ENCODE measurements at places on chromosomes 12 and 14. TPM values are rescaled to one million over a fixed set of nuclear protein-coding genes. Genes with fewer than 3 reads are reported as not detected.

DNA sequence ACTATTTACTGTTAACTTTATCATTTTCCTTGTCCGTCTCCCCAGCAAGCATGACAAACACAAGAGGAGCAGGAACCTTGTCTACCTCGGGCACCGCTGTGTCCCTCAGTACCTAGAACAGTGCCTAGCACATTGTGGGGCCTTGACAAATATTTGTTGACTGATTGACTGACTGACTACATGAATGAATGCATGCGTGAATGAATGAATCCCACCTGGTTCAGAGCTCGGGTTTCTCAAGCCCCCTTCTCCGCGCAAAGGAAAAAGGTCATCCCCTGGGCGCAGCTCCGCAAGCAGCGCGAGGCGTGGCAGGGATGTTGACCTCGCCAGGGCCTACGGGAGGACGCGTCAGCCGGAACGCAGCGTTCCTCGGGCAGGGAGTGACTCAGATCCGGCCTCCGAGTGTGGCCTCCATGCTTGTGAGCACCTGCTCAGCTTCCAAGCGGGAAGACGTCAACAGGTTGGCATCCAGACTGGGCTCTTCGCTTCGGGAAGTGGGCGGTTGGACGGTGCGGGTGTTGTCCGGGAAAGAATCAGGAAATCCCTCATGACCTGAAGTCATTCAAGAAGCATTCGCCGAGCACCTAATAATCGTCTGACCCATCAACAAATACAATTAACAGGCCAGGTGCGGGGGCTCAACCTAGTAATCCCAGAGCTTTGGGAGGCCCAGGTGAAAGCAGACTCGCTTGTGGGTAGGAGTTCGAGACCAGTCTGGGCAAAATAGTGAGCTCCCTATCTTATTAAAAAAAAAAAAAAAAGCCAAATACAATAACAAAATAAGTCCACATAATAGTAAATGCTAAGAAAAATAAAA lies 13.9 kb upstream of the UBC start:
- DNase-seq: peak; percentile 94

TAS2R43 gene
- 1.3 TPM for total RNA-seq

DNA sequence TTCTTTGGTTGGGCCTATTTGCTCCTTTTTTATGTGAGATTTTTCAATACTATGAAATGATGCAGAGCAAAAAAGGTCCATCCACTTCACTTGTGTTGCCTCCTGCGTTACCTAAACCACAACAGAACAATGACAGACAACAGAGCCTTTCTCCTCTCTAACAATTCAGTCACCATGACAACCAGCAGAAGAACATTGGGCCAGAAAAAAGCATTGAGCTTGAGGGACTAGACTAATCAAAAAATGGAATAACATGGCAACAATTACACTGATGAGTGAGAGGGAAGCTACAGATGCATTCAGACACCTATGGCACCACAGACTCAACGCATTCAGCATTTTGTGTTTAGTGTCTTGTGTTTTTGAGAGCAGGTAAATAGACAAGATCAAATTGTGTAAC lies 44.6 kb upstream of the PTCSC3 start:
- DNase-seq: no peak

GRCh38 chr12:41907021-41907420 lies 237.7 kb downstream of the GXYLT1 start:
- no peak for DNase-seq

GRCh38 chr12:18907728-18908127 lies 169.8 kb downstream of the CAPZA3 start:
- no peak for DNase-seq

DNA sequence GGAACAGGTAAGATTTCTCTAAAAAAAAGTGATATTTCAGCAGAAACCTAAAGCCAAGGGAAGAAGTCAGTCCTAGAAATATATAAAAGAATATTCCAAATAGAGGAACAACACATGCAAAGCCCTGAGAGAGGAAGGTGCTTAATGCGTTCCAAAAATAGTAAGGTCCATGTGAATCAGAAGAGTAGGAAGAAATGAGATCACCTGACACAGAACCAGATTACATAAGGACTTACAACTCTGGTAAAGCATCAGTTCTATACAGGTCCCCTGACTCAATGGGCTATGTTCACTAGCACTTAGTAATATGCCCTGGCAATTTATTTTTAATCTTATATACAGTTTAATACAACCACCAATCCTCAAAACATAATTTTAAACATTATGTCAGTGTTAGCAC lies 30.0 kb downstream of the SENP1 start:
- no peak for DNase-seq

GPN3 gene
- total RNA-seq: 23.4 TPM

DTX1 gene
- 4.5 TPM for total RNA-seq

DNA sequence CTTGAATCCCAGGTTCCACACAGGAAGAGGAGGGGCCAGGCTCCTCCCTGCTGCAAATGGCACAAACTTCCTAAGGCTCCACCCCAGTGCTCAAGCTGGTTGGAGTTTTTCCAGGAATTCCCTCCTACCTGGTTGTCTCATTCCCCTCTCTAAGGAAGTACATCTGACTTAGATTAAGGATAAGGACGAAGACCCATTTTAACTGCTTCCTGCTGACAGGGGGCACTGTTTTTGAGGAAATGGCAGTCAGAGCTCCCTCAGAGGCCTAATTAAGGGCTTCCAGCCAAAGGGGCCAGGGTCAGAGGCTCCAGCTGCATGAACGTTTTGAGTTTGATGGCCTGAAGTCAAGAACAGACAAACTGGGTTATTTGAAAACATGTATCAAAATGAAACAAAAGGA lies 1084.7 kb downstream of the SLC6A15 start:
- DNase-seq: no peak

ZNF839 gene
- 5.0 TPM for total RNA-seq

DNA sequence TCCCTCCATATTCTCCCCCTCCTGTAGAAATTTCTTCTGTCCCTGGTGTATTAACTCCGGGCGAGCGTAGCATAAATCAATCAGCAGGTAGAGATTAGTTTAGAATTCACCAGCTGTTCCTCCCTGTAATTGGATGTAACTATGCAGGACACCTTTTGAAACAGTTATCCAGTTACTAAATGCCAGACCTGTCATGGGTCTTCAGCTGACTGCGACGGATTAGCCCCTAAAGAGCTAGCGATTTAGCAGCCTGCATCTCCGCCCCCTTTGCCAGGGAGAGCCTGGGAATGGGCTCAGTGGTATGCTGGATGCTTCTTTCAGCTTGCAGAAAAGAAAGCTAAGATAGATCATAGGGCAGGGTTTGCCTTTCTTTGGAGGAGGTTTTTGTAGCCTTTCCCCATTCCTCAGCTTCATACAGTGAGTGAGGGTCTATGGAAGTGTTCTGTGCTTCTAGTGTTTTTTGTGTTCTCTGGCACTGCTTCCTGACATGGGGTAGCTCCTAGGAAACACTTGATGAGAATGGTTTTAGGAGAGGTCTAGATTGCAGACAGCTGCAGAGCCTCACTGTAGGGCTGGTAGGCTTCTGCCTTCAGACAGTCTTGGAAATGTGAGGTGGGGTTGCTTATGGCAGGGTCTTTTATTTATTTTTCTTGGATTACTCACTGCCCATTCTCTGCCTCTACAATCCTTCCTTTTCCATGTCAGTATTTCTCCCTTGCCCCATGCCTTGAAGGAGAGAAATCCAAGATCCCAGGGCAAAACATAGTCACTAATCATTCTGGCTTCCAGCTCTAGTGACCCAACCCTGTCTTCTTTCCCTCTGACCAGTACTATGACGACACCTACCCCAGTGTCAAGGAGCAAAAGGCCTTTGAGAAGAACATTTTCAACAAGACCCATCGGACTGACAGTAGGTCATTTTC lies 16.7 kb downstream of the COPZ1 start:
- no peak for DNase-seq

DNA sequence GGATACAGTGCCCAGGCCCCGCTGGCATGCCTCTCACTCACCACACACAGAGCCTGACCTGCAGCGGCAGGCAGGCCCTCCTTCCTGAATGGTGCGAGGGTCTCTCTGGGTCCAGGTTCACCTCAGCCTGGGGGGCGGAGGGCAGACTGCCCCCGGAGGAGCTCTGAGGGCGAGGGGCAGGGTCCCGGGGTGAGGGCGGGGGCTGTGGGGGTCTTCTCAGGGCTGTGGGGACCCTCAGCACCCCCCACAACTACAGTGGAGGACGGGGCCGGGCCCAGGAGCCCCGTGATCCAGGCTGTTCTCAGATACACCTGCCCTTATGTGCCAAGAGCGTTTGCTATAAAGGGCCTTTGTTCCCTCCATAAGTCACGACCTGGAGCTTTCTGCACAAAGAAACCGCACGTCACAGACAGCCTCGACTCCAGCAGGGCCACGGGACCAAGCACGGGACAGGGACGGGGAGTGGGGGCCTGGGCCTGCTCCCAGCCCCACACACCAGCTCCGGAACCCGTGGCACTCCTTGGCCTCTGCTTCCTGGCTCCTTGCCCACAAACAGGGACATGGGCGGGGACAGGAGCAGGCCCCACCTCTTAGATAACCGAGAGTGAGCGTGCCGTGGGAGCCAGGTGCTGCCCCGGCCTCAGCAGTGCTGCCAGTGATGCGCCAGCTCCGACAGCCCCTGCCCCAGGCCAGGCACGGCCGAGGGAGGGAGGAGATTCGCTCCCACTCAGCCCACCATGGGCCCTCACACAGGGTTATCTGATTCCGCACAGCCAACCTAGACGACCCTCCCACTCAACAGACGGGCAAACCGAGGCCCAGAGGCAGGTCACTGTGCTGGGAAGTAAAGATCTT lies 101.9 kb downstream of the RFLNA start:
- DNase-seq: no peak

ZBTB39 gene
- 4.8 TPM for total RNA-seq

DNA sequence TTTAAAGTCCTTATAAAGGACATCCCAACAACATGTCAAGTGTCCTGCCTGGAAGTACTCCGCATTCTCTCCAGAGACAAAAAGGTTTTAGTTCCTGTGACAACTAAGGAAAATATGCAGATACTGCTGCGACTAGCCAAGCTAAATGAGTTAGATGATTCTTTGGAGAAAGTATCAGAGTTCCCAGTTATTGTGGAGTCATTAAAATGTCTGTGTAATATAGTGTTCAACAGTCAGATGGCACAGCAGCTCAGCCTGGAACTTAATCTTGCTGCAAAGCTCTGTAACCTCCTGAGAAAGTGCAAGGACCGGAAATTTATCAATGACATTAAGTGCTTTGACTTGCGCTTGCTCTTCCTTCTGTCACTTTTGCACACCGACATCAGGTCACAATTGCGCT lies 40.2 kb downstream of the RIC8B start:
- DNase-seq: no peak

DNA sequence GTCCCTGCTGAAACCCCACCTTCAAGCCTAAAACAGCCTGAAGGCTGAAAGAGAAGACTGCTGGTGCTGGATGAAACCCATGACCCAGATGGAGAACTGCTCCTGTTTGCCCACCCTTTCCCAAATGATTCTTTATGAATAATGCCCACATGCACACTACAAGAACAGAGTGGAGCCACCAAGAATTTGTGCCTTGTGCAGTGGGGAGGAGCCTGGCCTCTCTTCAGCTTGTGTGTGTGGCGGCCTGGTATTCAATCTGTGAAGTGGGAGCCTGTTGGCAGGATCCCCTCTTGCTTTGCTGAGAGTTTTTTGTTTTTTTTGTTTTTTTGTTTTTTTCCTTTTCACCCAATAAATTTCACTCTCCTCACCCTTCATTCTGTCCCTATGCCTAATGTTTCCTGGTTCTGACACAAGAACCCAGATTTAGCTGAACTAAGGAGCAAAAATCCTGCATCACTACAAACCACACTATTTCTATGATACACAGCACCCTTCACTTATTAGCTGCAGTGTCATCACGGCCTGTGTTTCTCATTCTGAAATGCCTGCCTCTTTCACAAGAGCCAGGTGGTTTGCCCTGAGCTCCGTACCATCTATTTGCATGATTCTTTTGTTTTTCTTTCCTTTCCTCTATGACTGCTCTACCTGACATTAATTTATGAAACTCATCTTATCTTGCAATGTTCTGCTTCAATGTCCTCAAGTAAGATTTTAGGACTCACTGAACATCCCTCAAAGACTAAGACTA lies 585.5 kb upstream of the ATXN7L3B start:
- DNase-seq: no peak

DNA sequence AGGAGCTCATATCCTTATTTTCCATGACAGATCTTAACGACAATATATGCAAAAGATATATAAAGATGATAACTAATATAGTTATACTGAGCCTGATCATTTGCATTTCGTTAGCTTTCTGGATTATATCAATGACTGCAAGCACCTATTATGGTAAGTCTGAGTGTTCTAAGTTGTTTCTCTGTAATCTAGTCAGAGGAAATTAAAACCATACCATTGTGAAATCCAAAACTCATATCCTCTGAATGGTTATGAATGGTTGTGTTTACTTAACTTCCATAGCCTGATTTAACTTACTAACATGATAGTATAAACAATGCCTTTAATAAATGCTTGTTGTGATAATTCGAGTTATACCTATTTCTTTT lies 760 bp downstream of the TMEM19 start:
- DNase-seq: no peak

KRT6A gene
- not detected for total RNA-seq

DNA sequence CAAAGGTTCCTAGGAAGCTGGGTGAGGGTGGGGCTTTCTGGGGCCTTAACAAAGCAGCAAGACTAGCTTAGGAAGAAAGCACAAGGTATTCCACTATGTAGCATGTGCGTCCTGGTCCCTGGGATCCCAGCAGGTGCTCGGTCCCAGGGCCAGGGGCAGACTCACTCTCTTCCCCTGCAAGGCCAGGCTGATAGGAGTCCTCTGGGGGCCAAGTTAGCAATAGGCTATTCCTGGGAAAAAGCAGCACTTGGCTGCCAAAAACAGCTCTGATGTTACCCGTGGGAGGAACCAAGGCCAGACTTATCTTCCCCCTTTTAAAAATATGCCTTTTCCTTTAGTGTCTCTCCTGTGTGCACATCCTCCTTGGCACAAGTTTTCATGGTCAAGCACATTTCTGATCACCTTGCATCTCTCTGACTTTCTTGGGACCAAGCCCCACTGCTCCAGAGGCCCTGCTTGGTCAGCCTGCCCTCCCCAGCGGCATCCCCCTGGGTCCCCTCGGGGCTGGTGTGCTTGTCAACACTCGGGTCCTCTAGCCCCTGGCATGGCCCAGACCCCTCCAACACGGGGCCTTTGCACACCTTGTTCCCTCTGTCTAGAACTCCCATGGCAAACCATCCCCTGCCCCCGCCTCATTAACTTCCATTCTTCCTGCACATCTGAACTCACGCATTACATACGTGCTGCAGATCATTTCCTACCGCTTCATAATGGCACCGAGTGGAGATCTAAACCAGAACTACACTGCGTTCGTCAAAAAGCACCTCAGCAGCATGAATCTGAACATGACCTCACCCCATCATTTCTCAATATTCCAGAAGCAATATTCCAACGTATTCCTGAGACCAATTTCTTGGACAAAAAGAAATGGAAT lies 21.9 kb downstream of the CCDC92 start:
- DNase-seq: no peak

- no peak for DNase-seq
Observed at GRCh38 chr12:558580-558979, 98.8 kb downstream of the B4GALNT3 start.

DNA sequence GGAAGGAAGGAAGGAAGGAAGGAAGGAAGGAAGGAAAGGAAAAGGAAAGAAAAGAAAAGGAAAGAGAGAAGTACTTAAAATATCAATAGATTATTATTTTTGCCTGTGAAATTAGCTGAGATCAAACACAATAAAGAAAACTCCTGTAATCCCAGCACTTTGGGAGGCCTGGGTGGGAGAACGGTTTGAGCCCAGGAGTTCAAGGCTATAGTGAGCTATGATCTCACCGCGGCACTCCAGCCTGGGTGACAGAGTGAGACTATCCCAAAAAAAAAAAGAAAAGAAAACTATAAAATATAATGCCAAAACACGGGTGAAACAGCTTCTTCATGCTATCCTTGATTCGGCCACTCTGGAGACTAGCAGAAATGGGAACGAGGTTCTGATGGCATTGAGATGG lies 26.2 kb upstream of the CKAP4 start:
- DNase-seq: no peak

BHLHE41 gene
- total RNA-seq: 18.6 TPM

All from posterior vena cava (tissue), 2 donors.